ENCODE measurements at places on chromosomes 3 and 15.

DNA sequence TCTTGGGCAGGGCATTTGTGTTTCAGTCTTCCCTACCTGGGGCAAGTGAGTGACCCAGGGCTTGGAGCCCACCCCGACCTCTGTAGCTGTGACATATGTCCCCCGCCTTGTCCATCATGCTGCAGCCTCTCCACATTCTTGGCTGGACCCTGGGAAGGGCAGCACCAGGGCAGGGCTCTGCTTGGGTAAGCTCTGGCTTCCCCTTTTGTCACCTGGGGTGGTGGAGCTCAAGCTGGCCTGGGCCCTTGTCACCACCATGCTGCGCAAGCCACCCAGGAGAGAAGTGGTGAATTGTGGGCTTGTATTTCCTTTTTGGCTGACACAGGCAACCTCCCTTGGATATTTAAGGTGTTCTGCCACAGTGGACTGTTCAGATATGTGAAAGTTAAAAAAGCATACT lies 29.3 kb downstream of the SPSB4 start:
- no peak for DNase-seq

GRCh38 chr15:52241489-52241888 lies 50.3 kb upstream of the GNB5 start:
- no peak for DNase-seq

GRCh38 chr3:14552041-14552648 lies 12.0 kb upstream of the GRIP2 start:
- DNase-seq, result no peak

DNA sequence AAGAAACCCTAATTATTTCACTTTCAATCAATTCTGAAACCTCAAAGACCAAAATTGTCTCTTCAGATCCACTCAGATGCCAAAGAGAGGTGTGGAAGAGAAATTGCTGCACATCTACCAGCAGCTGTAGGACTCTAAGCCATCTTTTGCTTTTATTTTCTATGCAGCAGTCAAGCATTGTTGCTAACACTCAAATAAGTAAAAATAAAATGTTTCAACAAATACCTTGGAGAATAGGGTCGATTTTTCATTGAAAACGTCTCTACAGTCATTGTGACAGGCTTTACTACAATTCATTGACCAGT lies 66.4 kb upstream of the CFAP20DC start:
- no peak for DNase-seq

DNA sequence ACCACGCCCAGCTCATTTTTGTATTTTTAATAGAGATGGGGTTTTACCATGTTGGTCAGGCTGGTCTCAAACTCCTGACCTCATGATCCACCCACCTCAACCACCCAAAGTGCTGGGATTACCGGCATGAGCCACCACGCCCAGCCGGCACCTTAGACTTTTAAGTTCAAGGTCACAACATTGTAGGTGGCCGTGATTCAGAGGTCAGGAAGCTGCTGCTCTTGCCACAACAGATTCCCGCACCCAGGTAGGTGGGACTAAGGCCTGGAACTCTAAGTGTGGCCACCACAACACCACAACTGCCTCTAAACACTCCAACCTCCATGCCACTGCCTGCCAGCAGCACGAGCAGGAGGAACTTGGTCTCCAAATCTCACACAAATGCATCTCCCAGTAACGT lies 196.8 kb downstream of the STT3B start:
- DNase-seq, result no peak

- no peak for DNase-seq
Observed at GRCh38 chr15:85890620-85890980, 95.9 kb upstream of the KLHL25 start.

- peak; percentile 35 for DNase-seq
Observed at GRCh38 chr3:72446218-72447058, 401.8 kb downstream of the SHQ1 start.

- DNase-seq, result no peak
Observed at GRCh38 chr3:103613397-103614156, 1178.8 kb downstream of the ZPLD1 start.

- DNase-seq, result no peak
Observed at GRCh38 chr15:60026555-60026954, 22.4 kb downstream of the FOXB1 start.

GRCh38 chr15:33822479-33822878 lies 145.8 kb upstream of the CHRM5 start:
- no peak for DNase-seq

- DNase-seq, result no peak
Observed at GRCh38 chr3:156781310-156782230, 44.6 kb upstream of the LEKR1 start.

DNA sequence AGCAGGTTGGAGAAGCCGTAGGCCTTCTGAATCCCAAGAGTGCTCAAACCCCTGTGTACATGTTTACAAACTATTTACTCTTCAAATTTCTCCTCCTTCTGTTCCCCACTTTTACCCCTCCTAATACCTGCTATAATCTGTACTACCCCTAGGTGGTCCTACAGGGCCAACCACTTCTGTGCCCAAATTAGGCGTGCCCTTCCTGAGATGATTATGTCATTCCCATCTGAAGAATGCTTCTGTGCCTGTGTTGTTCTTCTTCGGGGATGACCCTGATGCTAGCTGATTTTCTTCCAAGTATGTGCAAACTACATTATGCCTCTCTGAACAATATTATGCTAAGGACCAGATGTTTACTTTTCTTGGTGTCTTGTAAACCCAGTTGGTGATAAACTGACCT lies 20.5 kb downstream of the RBP2 start:
- no peak for DNase-seq

- DNase-seq, result no peak
Observed at GRCh38 chr3:66083096-66083678, 44.5 kb upstream of the MAGI1 start.

DNA sequence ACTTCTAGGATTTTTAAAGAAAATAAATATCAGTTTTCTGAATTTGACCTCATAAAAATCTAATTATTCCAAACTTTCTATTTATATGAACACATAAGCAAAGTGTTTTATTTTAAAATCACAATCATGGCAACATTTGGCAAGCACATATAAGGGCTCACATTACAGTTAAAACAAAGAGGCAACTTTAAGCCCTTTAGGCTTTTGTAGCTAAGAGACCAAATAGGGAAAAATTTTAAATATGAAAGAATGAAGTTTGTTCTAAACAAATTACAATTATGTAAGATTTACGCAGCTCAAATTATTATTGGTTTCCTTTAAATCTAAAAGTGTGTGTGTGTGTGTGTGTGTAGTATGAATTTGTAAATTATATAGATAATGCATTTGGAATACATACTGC lies 267.0 kb downstream of the ZIC4 start:
- DNase-seq, result no peak

- DNase-seq, result no peak
Observed at GRCh38 chr3:155350571-155350970, 57.1 kb upstream of the STRIT1 start.

GRCh38 chr15:62104846-62105245 lies 38.1 kb downstream of the C2CD4A start:
- DNase-seq, result no peak

GRCh38 chr3:127043041-127043641 lies 60.2 kb downstream of the PLXNA1 start:
- no peak for DNase-seq

DNA sequence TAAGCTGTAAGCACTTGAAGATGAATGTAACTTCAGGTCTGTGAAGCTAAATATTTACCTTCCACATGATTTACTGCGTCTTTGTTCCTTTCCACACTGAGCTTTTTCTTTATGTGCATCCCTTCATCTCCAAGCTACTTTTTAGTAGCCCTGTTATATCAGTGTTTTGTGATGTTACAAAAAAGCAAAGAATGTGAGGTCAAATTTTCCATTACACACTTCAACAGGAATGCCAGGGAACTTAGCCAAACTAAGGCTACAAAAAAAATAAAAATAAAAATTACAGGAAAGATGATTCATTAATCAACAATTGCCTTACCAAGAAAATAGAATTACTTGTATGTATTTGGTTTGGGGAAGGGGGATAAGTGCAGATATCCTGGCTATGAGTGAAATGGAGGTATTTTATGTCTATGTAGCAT lies 73.0 kb downstream of the FILIP1L start:
- DNase-seq, result no peak

- no peak for DNase-seq
Observed at GRCh38 chr15:21268436-21268940, 171.8 kb downstream of the POTEB3 start.

DNA sequence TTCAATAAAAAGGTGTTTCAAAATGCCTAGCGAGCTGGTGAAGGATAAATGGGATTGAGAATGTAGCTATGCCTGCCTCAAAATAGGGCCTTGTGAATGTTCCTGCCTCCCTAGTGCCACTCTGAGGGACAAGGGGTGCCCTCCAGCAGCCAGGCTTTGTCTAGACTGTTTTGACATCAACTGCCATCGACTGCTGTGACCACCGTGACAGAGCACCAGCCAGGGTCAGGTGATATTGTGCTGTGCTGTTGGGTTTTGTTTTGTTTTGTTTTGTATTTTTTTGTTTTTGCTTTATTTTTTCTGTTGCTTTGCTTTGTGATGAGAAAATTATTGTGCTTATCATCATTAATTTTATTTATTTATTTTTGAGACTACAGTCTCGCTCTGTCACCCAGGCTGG lies 144.8 kb downstream of the SMAD6 start:
- no peak for DNase-seq

DNA sequence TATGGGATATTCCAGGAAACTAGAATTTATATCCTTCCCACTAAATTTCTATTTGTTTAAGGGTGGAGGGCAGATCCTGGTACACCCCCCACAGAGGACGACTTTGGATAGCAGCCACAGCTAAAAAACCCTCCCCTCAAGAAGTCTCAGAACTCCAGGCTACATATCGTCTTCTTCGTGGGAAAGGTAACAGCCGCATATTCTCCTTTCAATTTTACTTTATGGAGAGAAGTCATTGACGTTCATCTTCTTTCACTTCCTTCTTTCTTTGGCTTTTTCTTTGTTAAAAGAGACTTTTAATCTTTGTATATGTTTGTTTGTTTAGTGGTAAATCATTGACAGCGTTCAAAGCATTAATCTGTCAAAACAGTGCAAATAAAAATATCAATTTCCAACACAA lies 36.3 kb downstream of the TRIP4 start:
- no peak for DNase-seq

DNA sequence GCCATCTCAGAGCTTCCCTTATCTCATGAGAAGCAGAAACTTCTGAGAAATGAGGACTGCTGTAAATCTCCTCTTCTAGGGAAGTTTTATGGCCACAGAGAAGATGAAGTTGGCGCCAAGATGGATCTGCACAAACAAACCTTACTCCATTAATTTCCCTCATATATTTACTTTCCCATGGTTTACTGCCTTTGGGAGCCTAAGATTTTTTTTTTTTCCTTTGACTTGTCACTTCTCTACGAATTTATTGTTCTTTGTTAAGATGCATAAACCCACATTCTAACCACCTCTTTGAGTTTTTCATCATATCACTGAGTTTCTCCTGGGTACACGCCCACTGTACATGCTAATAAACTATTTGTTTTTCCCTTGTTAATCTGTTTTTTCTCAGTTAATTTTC lies 21.5 kb upstream of the NPTN start:
- no peak for DNase-seq

- DNase-seq, result no peak
Observed at GRCh38 chr3:53184701-53185100, 23.7 kb downstream of the PRKCD start.

DNA sequence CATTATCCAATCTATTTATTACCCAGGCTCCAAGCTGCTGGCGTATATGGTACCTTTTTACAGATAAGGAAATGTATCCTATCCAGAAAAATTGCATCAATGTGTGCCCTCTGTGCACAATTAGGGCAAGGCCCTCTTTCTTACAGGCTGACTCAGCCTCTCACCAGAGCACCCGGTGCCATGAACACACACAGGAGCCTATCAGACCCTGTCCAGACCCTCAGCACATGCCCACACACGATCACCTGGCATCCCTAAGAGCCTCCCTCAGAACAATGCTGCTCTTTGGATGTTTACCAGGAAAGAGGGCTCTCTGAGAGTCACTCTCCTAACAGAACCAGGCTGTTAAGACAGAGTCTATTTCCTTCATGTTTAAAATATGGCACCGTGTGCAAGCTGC lies 460.0 kb upstream of the TBL1XR1 start:
- DNase-seq, result no peak

DNA sequence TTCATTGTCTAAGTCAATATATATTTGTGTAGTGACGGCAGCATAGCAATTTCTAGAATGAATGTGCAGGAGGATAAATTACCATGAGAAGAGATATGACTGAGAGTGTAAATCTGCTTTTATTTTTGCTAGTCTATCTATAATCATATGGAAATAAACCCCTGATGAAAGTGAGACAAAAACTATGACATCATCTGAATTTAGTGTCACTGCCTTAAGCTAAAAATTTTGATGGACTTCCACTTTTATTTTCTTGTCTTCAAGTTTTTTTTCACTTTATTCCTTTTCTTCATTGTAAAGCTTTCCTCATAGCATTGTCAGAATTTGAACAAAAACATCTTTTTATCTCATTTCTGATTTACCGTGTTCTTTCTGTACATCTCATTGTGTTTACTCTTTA lies 242.0 kb downstream of the CHST2 start:
- DNase-seq, result no peak

DNA sequence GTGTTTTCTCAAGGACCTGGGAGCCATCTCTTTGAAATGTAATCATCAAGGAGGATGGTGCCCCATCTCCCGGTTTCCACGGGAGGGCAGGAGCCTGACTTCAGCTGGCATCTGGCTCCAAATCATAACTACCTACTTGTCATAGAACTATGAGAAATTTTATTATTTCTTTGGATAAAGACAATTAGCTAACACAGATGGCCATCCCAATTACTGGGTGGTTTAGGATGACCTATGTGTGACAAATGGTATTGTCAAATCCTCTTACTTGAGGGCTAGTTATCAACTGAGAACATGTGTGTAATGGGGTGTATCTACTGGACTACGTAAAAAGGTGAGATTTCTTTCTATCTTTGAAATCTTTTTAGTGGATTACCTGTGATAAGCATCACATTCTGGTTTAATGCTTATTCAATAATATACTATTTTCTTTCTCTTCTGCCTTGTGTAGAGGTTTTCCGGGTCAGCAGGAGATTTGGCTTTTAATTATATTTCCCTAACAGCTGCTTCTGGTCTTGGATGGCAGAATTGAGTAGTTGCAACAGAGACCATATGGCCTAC lies 15.3 kb upstream of the PARP14 start:
- DNase-seq, result no peak

GRCh38 chr3:194800002-194800401 lies 114.3 kb downstream of the FAM43A start:
- no peak for DNase-seq

Data from CD4-positive, alpha-beta T cell treated with Interleukin-12 subunit alpha and Interleukin-12 subunit beta, for 1 hour (primary cell).